Psoas muscle (tissue), 8 donors: ENCODE measurements at places on chromosomes 5 and 9. TPM values are rescaled to one million over a fixed set of nuclear protein-coding genes. Genes with fewer than 3 reads are reported as not detected.

- no peak for DNase-seq
Observed at GRCh38 chr5:77312413-77312812, 101.9 kb downstream of the PDE8B start.

Gene SLC9A3
- polyA plus RNA-seq = 1.2 TPM

Gene TLN1
- 320 TPM for polyA plus RNA-seq

- no peak for DNase-seq
Observed at GRCh38 chr5:143040622-143041021, 270.4 kb downstream of the ARHGAP26 start.

Gene TRIM41
- 17.4 TPM for polyA plus RNA-seq

Gene CMYA5
- 290 TPM for polyA plus RNA-seq

Gene DMRT3
- 0.07 TPM for polyA plus RNA-seq

Gene PCDHB5
- polyA plus RNA-seq = 0.27 TPM

DNA sequence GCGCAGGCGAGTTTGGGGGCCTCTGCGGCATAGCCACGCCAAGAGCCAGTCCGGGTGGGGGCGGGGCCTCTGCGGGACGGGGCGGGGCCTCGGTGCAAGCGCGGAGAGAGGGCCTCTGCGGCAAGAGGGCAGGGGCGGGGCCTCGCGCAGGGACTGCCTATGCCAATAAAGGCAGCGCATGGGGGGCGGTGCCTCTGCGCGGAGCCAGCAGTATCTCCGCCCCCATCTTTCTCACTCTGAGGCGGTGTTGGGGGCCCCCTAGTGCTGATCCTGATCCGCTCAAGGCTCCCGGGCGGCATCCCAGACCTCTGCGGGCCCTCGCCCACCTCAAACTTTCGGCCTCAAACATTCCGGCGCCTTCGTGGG lies 9.2 kb upstream of the GPRIN1 start:
- DNase-seq = peak; percentile 75

DNA sequence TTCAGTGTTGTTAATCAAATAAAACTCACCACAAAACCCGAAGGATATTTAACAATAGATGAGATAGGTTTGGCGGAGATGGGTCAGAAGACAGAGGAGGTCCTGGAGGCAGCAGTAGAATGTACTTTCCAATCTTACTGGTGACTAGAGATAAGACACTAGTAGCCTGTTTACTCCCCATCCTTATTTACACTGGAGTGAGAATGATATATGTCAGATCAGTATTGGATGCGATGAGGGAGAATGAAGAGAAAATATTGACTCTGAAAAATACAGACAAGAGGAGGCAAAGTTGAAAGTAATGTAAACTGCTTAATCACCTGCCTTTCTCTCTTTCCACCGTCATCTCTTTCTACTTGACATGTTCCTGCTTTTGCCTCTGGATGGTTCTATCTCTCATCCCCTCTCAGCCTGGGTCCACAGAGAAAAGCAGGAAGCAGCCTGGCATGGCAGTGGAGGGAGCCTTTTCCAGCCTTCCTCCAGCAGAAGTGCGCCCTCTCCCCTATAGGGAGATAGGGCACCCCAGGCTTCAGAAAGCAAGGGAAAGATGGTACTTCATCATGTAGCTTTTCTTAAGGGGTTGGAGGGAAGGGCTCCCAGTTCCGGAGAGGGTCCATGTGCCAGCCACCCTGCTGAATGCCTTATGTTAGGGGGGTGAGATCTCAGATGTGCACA lies 11.1 kb downstream of the PALM2AKAP2 start:
- DNase-seq = no peak

DNA sequence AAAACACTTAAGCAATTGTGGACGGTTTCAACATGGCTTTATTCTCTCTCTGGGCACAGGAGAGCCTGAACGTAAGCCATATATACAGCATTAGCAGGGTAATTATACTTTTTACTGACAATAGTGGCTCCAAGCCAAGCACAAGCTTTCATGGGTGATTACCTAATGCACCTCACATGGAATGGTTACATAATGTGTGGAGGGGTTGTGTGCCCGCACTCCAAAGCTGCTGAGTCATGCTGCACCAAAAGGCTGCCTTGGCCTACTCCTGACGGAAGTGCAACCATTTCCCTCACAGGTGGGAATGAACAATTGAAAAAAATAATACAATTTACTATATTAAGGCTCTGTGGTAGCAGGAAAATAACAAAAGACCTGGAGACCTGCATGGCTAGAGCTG lies 86.5 kb upstream of the ATP10B start:
- no peak for DNase-seq
